MV-4-11 (cell line): ENCODE measurements at places on chromosomes 3 and 15.

GRCh38 chr15:48283396-48284145, 47.7 kb upstream of the DUT start:
- no peak for DNase-seq

DNA sequence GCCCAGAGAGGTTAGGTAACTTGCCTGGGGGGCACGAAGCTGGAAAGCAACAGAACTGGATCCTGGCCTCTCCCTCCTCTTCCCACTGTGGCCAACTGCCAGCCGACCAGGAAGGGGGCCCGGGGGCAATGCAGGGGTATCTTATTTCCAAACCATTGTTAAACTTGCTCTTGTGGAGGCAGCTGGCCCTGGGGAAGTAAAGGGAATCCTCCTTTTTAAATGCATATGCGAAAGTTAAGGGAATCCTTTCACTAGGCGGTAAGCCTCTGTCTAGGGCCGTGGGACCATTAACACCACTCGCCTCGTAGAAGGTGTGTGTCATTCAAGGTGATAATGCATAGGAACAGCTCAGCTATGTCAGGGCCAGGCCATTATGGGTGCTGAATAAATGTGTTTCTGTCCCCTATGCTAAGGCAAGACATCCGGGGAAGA, 68.6 kb downstream of the ST6GAL1 start:
- no peak for DNase-seq

DNA sequence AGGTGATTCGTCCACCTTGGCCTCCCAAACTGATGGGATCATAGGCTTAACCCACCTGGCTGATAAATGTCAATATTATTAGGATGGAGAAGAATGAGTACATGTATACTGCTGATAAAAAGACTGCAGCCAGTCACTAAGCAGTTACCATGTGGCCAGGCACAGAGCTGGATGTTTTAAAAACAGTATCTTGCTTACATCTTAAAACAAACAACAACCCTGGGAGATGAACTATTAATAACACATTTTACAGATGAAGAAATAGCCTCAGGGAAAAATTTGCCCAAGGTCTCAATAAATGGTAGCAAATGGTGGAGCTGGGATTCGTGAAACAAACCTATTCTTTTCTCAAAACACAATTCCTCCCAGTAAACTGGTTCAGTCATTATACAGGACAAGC, 18.1 kb downstream of the IL17RD start:
- DNase-seq: no peak

DNA sequence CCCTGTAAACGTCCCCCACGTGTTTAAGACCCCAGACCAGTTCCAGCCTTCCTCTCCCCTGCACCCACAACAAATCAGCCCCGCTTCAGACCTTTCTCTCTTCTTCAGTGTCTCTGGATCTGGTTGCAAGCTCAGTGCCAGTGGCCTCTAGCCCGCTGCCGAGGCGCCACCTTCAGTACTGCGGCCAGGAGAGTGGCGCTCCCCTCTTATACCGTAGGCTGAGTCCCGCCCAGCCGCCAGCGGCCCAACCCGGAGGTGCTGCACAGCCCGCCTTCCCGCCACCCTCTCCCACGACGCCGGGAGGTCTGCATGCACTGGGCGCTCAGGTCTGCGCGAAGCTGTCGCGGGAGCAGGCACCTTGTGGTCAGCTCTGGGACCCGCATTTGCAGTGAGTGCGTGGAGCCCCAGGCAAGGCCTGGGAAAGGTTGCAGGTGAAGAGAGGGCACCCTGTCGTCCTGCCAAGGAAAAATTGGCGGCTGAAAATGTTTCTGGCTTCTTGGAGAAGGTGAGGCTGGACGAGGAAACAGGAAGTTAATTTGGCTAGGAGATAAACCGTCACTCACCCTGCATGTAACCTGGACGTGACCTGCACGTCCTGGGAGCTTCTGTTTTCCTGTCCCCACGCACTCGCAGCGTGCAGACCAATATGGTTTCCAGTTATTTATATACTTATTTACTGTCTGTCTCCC, at the start of gene C2CD4B:
C2CD4B (minus strand) TSS at position 182 of the 689 bp plus-strand sequence. CDS start 301 bp downstream, outside the sequence.
- no peak for DNase-seq

DNA sequence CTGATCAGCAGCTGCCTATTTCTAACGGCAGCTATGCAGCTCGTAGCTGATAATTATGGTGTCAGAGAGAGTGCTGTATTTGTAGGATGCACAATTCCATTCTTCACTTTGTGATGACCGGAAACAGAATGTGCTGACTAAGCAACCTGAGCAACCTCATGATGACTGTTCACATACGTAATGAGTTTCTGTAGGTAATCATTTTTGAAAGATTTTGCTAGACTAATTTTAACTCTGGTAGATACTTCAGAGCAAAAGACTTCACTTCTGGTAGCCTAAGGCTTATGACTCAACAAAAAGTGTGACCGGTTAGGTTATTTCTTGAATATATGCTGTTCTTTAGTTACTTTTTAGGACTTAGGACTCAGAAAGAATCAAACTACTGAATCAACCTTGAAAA, 567.7 kb downstream of the NAALADL2 start:
- DNase-seq: no peak

DNA sequence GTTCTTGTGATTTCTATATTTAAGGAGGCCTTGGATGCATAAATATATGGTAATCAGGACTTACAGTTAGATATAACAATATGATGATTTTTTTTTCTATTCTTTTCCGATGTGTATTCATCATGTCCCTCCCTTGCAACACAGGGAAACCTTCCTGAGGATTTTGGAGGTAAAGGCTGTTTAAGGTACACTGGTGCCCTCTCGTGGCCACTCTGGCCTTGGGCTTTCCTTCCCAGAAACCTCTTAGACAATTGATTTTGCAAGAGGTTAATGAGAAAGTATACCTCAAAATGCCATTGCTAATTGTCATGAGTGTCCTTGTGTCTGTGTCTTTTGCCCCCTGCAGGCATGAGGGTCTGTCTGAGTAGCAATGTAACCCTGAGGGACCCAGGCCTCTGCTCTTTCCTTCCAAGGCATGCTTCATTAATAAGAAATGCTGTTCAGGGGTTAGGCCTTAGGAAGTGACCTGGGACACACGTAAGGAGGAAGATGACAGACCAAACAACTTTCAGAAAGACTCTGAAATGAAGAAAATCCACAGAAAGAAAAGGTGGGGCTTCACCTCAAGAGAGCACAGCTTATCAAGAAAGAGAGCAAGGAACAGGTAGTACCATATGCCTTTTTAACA, 70.3 kb upstream of the PPP2R3A start:
- peak; percentile 55 for DNase-seq

GRCh38 chr3:152348436-152349177, 79.9 kb downstream of the MBNL1 start:
- DNase-seq: no peak

GRCh38 chr15:80424381-80424780, 20.2 kb downstream of the ARNT2 start:
- DNase-seq: no peak

GRCh38 chr15:88834211-88834812, 31.1 kb downstream of the ACAN start:
- DNase-seq: no peak

GRCh38 chr3:140754936-140755335, 77.1 kb downstream of the TRIM42 start:
- no peak for DNase-seq

DNA sequence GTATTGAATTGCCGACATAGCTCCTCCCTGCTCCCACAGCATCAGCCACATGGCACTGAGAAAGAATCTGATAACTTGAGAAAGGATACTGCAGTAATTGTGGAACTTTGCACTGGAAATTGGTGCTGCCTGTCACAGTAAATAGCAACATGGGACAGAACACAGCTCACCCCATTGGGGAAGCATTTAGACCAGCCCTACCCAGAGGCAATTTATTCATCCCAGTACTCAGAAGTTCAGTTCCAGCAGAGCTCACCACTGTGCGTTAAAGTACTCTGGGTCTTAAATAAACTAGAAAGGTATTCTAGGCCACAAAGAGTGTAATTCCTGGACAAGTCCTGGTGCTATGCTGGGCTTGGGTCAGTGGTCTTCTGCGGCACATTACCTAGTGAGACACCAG, 347.1 kb downstream of the PYDC2 start:
- no peak for DNase-seq

DNA sequence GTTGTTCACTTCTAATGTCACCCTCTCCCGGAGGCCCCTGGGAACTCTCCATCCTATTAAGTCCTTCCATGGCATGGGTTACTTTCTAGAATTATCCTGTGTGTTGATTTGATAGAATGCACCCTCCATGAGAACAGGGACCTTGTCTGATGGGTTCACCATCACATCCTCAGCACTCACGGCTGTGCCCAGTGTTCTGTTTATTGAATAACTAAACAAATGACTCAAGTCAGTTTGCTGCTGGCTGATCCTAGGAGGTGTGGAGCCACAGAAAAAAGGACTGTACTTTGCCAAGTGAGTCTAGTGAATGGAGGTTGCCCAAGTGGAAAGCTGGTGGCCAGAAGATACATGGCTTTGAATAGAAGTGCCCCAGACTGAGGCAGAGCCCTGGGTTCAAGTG, 48.5 kb upstream of the RAB6B start:
- DNase-seq: no peak

DNA sequence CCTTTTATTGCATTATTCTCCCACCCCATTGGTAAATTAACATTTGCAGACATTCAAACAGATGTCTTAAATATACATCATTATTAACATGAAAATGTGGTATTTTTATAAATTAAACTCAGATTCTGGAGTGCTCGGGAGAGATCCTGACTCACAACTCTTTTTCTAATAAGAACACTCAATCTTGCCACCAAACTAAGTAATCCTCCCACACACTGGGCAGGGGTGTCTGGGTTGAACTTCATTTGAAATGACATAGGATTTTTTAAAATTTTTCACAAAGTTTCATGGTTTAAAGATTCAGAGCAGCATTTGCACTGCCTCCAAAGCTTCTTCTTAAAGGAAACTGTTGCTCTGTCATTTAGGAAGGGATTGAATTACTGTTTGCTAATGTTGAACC, 754.3 kb downstream of the MECOM start:
- DNase-seq: no peak

DNA sequence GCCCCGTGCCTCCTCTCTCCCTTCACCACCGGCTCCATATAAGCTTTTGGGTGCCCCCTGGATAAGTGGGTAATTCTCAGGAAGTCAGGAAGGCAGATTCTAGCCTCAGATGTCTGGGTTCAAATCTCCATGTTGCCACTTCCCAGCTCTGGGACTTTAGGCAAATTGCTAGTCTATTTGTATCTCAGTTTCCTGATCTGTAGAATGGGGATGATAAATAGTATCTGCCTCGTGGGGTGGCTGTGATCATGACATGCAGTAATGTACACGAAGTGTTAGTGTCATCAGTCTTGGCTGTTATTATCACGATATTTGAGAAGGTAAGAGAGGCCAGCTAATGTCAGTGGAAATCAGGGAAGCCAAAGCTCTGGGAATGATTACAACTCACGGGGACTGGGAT, 43.3 kb downstream of the MUC4 start:
- no peak for DNase-seq

- DNase-seq: peak; percentile 33
Measured at GRCh38 chr15:65819563-65819960, 27.5 kb upstream of the DENND4A start.

GRCh38 chr15:48394970-48395369, 63.7 kb downstream of the DUT start:
- no peak for DNase-seq

DNA sequence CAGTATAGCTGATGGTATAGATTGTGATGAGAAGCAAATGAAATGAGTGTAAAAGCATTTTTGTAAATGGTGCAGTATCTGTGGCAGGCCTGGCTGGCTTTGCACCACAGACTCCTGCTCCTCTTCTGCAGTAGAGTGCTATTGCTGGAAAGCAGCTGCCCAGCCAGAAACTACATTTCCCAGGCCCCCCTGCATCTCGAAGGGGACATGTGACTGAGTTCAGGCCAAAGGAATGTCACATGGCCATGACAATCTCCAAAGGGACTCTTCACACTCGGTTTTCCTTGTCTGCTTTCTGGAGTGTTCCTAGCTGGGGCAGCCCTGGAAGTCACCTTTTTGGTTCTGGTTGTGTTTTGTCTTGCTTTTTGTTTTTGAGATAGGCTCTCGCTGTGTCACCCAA, 277.1 kb downstream of the SUCLG2 start:
- DNase-seq: no peak

DNA sequence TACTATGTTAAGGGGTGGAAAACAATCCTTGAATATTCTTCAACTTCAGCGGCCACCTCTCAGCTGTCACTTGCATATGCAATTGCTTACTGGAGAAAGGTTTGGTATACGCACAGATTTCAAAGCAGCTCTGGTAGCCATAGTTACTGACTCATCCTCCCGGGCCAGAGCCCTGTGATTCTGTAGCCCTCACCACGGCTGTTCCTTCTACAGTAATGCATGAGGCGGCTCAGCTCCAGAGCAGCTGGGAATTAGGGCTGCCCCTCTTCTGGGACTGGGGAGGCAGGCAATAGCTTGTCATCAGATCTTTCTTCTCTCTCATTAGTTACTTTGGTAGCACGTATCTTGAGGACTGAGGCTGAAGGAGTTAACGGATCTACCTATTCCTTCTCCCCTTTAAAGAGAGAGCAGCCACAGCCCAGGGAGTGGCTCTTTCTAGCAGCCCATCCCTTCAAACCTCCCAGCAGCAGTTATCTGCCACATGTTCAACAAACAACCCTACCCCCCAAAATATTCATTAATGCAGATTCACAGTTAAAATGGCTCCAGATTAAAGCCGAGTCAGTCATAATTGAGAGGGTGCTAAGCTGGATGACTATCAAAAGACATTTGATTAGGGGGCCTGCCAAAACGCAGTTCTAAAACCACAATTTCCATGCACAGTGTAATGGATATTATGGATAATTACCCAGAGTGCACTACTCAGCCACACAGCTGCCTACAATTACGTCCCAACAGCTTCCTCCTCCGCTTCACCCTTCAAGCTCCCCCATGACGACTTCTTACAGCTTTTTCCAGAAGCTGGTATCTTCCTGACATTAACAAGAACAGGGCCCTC, 54.7 kb downstream of the ETV5 start:
- no peak for DNase-seq

DNA sequence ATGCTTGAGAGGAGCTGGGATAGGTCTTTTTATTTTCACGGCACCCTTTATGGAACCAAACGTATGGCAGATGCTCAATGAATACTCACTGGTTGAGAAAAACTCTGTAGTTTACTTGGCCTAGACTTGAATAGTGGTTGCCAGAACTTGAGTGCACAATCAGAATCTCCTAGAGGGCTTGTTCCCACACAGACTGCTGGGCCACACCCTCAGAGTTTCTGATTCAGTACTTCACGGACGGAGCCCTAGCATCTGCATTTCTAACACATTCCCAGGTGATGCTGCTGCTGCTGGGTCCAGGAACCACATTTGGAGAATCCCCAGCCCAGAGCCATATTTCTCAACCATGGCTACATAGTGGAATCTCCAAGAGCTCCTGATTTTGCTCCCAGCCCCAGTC, 24.6 kb downstream of the CA12 start:
- no peak for DNase-seq

GRCh38 chr3:171092467-171092911, 66.0 kb upstream of the SLC2A2 start:
- DNase-seq: no peak

GRCh38 chr3:177830411-177830849, 633.1 kb upstream of the TBL1XR1 start:
- DNase-seq: no peak

GRCh38 chr3:96467639-96468038, 346.8 kb upstream of the EPHA6 start:
- no peak for DNase-seq
